ENCODE measurements at places on chromosomes 12 and 14.

GRCh38 chr12:26156201-26156871 is 31.5 kb upstream of the BHLHE41 start:
- DNase-seq = no peak

DNA sequence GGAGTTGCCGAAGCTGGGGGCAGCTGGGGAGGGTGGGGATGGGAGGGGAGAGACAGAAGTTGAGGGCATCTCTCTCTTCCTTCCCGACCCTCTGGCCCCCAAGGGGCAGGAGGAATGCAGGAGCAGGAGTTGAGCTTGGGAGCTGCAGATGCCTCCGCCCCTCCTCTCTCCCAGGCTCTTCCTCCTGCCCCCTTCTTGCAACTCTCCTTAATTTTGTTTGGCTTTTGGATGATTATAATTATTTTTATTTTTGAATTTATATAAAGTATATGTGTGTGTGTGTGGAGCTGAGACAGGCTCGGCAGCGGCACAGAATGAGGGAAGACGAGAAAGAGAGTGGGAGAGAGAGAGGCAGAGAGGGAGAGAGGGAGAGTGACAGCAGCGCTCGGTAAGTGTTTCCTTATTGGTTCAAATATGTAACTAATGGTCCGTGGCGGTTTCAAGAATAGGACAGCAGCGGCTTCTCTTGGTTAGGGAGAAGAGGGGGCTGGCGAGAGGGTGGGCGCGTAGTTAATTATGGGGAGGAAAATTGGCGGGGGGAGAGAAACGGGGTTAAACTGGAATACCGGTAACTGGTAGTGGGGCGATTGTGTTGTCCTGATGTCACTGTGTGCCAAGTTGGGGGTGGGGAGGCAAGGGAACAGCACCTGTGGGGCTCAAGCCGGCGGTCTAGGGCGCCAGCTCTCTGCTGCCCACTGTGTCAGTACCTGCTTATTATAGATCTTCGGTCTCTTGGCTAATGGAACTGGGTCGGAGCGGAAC is 8.4 kb downstream of the HOXC8 start:
- peak; percentile 94 for DNase-seq

DNA sequence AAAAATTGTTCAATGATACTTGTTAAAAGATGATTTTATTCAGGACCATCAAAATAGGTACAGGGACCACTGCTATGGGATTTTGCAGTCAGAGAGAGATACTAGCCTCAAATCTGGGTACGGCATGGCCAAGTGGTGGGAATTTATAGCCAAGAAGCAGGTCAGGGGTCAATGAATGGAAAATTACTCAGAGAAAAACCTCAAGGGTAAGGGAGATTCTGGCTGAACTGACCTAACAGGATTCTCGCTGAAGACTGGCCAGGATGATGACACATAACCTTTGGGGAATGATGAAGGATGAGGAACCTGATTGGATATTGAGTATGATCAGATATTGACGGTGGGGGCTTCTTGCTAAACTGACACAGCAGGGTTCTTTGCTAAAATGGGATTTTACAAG is 32.7 kb downstream of the DEPDC4 start:
- DNase-seq = peak; percentile 58

DNA sequence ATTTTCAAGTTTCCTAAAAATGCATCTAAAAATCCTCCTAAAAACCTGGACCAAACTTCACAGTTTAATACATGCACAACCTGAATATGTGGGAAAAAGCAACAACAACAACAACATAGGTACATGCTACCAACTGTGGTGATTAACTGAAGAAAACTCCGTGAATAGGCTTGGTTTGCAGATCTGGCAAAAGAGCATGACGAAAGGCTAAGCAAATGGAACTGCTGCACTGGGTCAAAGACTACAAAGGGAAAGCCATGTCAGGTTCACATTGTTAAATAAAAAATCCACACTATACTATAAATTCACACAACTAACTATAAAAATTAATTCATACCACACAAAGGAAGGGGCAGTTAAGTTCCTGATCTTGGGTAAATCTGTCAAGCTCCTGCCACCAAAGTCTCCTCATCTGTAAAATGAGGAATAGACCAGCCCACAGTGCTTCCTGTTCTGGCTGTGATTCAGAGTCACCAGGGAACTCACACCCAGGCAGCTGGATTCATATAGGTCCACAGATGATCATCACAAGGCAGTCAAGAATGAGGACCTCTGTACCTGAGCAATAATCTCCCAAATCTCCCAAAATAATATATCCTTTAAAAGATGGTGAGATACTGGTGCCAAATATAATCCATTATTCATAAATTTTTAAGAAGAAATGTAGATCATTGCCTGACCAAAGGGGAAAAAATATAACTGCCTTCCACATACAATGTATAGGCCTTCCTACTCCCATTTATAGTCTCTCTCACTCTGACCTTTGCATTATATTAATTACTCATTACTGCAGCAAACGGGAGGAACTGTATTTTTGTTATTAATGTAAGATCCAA is 7.0 kb downstream of the CORO1C start:
- DNase-seq = no peak

- DNase-seq = no peak
Observed at GRCh38 chr14:96129128-96129736, 75.4 kb upstream of the BDKRB2 start.

DNA sequence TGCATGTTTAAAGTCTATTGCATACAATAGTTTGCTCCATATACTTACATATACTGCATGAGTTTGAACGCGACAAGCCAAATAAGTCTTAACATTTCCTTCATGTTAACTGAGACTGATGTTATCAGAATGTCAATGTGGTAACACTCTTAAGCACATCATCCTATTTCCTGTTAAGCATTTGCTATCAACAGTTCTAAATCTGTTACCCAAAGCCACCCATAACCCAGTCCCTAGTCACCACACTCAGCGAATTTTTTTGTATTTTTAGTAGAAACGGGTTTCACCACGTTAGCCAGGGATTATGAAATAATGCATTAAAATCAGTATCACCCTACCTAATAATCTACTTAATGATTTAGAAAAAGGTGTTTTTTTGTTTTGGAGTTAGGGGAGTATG is 39.4 kb downstream of the HNRNPC start:
- no peak for DNase-seq

GRCh38 chr12:30746190-30746589 is 8.6 kb downstream of the CAPRIN2 start:
- no peak for DNase-seq

DNA sequence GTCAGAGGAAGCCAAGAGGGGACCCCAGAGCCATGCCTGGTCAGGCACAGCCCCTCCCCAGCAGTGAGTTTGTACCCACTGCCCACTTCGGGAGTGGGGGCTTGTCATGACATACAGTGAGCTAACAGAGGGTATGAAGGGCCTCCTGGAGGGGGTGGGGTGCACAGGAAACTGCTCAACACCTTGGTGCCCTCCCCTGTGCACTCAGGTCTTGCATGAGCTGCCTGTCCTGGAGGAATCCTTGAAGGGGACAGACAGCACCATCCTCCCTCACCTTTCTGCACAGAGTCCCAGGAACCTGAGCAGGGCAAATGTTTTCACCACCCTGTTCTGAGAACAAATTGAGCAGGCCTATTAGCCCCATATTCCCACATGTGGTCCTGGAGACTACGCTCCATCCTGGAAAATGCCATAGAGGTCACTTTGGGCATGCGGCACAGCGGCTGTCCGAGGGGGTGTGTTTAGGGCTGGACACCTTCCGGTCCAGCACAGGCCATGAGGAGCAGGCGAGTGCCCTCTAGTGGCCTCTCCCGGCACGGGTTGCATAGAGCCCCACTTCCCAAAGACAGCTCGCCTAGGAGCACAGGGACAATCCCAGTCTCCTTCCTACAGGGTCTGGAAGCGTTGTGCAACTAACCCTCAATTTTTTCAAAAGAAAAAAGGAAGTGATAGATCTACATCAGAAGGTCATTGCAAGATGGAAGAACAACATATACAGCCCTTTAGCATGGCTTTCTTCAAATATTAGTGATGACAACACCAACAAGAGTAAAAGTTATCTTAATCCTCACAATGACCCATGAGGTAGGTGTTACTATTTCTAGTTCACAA is 31.9 kb upstream of the ZFP36L1 start:
- DNase-seq = peak; percentile 97

DNA sequence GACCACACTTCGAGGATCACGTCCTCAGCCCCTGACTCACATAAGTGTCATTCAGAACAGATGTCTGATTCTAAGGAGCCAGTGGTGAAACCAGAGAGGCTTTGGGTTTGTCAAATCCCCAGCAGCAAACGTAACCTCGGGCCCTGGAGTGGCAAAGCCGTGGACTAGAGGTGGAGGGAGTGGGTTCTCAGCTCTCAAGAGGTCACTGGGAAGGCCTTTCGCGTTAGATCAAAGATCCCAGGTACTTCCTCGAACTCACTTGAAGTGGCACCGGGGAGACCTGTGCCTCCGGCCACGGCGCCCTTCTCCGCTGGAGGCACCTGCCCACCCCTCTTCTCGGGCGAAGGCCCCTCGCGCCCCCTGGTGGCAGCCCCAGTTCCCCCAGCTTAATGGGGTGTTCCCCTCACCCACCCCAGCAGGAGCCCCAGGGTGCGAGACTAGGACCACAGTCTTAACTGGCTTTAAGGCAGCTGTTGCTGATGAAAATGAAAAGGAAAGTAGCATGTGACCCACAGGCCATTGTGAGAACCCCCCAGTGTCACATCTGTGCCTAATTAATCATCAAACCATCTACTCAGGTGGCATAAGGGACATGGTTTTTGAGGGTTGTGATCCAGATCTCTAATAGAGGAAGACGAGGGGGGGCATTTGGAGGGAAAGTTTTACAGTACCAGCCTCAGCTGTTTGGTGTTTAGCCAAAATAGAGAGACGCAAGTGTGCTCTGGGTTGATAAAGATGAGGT is 672 bp upstream of the ESR2 start:
- peak; percentile 90 for DNase-seq

DNA sequence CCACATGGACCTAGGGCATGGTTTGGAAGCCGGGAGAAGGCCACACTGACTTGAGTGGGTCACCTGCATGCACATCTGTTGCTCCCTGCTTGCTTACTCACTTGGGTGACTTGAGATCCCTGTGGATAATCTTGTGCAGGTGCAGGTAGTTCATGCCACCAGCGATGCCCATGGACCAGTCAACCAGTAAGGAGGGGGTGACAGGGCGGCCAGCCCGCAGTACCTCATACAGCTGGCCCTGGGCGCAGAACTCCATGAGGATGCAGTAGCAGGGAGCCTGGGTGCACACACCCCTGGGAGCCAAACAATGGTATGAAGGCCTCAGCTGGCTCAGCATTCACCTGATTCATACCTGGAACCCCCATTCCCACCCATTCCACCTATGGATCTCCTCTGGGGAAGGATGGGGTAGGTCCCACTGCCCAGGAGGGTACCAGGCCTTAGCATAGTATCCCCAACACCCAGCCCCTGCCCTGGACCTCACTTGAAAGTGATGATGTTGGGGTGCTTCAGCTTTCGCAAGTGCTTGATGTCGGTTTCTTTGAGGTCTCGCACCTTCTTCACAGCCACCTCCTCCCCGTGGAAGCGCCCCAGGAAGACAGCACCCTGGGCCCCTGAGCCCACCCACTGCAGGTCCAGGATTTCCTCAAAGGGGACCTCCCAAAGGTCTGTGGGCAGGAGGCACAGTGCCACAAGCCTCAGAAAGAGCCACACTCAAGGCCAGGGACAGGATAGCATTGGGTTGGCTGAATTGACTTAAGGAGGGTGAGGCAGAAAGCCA is 13.1 kb downstream of the MAP3K12 start:
- DNase-seq = peak; percentile 26

DNA sequence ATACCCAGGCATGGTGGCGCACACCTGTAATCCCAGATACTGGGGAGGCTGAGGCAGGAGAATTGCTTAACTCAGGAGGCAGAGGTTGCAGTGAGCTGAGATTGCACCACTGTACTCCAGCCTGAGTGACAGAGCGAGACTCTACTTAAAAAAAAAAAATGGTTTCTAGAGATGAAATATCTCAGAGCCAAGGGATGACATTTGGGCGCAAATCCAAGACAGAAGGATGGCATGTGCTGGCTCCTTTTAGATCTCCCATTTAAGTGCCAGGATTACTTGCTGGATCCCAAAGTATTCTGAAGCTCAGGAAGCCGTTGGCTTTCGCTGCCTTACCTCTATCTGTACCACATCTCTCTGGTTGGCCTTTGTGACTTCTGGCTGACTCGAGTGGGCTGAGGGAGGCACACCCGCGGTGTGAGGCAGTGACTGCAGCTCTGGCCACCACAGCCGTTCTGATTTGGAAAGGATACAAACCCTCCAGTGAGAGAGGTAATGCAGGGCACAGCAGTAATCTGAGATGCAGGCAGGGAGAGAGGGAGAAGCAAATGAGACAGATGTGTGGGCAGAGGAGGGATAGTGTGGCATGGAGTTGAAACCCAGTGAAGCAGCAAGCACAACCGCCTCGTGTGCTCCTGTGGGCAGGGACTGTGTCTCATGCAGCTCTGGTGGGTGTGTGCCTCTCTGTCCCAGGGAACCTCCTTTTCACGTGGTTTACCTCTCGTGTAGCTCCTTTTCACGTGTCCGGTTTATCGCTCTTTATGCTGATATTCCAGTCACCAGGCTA is 4.9 kb downstream of the B4GALNT3 start:
- DNase-seq = peak; percentile 85

- DNase-seq = peak; percentile 100
Observed at GRCh38 chr12:49967042-49967776, 5.5 kb downstream of the AQP5 start.

DNA sequence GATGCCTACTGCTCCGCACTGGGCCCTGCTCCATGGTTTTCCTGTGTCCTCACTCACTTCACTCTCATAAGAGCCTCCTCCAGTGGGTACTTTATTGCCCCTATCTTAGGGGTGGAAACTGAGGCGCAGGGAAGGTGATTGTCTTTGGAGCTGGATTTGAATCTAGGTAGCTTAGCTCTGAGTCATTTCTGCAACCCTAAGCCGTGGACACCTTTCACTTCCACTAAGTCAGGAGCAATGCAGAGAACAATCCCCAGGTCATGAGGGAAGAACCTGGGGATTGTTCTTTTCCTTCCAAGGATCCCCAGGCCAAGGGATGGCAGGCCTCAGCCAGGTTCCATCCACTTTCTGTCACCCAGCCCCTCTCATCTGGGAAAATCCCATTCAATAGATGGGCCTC is 20.3 kb downstream of the VDR start:
- DNase-seq = no peak

DNA sequence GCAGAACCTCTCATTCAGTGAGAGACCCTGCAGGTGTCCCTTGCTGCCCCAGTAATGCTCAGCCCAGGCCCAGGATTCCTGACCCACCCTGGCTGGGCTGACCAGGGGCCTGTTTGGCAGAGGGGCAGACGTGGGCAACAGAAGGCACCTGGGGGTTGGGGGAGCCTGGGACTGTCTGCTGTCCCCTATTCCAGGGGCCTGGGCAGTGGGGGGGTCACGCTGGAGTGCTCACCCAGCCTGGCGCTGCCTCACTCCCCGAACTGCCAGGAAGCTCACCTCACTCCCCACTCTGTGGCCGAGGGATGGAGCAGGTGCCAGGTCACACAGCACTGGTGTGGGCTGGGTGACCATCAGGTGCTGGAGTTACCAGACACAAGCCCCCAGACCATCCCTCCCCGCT is 22.6 kb upstream of the NUDT14 start:
- no peak for DNase-seq

GRCh38 chr12:119528241-119528640 is 65.3 kb upstream of the TMEM233 start:
- DNase-seq = no peak

DNA sequence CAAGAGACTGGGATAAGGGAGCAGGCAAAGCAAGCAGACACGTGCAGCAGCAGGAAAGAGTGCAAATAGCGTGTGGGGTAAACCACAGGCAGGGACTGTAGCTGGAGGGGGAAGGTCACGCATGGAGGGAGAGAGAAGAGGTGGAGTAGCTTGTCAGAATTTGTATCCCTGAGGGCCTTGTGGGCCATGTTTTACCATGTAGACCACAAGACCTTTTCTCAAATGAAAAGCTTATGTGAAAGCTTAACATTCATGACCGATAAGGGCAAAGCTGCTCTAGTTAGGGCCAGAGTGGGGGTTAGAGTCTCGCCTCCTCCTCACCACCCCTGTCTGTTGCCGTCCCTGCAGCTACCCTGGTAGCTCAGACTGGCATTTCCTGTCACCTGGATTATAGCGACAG is 152.9 kb upstream of the E2F7 start:
- no peak for DNase-seq
